GM23338 (cell line): ENCODE measurements at places on chromosomes 11 and 22. TPM values are rescaled to one million over a fixed set of nuclear protein-coding genes. Genes with fewer than 3 reads are reported as not detected.

GRCh38 chr11:98955551-98955950 lies 65.2 kb upstream of the CNTN5 start:
- DNase-seq, result no peak

GRCh38 chr11:17610085-17610894 lies 63.2 kb downstream of the OTOG start:
- no peak for DNase-seq

DNA sequence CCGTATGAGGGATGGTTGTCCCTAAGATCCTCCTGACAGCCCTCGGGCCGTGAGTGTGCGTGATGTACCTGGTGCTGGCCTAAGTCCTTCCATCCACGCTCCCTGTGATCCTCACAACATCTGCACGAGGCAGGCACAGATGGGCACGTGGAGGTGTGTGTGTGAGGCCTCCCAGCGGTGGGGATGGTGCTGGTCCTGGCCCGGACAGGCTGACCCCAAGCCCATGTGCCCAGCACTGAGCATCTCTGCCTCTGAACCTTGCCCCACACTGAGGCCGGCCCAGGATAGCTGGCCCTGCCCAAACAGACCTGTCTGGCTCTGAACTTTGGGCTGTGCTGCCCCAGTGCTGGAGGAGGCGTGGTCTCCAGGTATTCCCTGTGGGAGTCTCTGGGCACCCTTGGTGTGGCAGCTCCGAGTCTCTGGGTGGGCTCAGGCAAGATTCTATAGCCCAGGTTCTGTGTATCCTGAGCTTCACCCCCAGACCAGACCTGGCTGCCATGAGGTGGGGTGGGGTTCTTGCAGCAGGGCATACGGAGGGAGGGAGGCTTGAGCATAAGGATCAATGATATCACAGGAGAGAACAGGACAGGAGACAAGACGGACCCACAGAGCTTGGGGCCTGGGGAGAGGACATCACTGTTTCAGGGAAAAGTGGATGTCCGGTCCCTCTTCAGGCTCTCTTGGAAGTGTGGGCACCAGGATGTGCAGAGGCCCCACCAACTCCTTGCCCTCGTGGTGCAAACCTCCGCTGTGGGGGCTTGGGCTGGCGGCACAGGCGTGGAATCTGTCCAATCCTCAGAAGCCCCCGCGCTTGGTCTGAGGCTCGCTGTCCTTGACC lies 881.8 kb downstream of the BRD1 start:
- no peak for DNase-seq

GRCh38 chr22:37214731-37215030 lies 2.4 kb upstream of the SSTR3 start:
- no peak for DNase-seq

- no peak for DNase-seq
These were observed 86.5 kb upstream of the SHANK2 start for GRCh38 chr11:71338801-71339395.

DNA sequence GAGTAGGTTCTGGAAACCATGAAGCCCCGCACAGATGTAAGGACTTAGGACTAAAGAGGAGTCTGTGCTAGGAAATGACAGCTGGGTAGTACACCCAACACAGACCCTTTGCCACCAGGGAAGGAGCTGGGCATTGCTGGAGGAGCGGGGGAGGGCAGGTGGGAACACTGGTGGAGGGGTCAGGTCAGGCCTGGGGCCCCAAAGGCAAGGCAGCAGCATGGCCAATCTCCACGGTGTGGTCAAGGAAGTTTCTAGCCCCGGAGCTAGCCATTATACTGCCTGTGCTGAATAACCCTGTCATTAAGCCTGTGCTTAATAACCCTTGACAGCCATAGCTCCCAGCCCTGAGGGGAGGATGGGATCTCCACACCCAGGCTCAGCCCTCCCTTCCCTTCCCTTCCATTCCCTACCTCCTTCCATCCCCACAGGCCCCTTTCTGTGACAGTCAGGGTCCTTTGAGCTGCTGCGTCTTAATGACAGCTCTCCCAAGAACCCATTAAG lies 2.1 kb downstream of the TMPRSS4 start:
- no peak for DNase-seq

GRCh38 chr11:34176751-34177209 lies 71.4 kb downstream of the NAT10 start:
- DNase-seq, result no peak

- no peak for DNase-seq
These were observed 996.9 kb downstream of the NTM start for GRCh38 chr11:132367293-132367692.

- DNase-seq, result no peak
These were observed 54.9 kb downstream of the ZC3H12C start for GRCh38 chr11:110147962-110148709.

- DNase-seq, result no peak
These were observed 90.1 kb downstream of the ETS1 start for GRCh38 chr11:128497061-128497775.

GRCh38 chr11:32062540-32062939 lies 28.3 kb upstream of the RCN1 start:
- no peak for DNase-seq

DNA sequence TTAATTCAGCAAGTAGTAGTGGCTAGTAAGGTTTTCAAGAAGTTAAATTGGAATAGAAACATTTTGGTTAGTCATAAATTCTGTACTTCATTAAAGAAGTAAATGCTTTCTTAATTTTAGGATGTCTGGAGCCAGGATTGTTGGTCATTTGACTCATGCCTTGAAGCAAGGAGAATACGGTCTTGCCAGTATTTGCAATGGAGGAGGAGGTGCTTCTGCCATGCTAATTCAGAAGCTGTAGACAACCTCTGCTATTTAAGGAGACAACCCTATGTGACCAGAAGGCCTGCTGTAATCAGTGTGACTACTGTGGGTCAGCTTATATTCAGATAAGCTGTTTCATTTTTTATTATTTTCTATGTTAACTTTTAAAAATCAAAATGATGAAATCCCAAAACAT lies 25.8 kb downstream of the ACAT1 start:
- no peak for DNase-seq

GRCh38 chr22:43127166-43127908 lies 15.9 kb downstream of the MCAT start:
- DNase-seq, result no peak

GRCh38 chr11:124762624-124763155 lies 600 bp upstream of the ESAM start:
- DNase-seq, result no peak

DNA sequence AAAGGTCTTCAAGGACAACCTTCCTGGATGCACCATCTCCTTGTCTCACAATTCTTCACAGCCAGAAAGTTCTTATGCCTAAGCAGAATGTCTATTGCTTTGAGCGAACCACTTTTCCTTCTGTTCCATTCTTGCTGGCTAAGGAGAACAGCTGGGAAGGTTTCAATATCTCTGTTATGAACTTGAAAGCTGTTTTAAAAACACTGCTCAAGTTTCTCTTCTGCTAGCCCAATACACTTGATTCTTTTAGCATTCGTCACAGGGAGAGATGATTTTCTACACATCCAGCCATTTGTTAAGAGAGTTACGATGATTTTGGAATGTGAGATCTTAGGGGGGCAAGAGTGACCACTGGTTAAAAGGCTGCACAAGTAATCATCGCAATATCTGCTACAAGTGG lies 249.3 kb downstream of the KIRREL3 start:
- no peak for DNase-seq

DNA sequence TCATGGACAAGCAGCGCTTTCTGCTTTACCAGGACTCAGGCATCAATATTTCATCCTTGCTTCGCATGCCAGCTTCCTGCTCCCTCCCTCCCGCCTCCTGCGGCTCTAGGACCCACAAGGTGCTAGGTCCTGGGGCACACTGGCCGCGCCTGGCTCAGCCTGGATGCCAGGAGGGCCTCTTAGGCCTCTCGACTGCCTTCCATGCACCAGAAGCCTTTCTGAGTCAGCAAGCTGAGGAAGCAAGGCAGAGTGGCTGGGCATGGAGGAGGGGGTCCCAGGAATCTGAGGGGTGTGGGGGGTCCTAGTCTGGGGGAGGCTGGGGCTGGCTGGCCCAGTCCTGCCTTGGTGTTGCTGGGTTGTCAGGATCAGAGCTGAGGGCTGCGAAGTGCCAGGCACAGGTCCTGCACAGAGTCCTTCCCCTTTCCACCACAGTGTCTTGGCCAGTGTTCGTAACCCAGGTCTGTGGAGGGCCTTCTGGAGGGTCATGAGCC lies 61.0 kb upstream of the THY1 start:
- DNase-seq, result no peak

DNA sequence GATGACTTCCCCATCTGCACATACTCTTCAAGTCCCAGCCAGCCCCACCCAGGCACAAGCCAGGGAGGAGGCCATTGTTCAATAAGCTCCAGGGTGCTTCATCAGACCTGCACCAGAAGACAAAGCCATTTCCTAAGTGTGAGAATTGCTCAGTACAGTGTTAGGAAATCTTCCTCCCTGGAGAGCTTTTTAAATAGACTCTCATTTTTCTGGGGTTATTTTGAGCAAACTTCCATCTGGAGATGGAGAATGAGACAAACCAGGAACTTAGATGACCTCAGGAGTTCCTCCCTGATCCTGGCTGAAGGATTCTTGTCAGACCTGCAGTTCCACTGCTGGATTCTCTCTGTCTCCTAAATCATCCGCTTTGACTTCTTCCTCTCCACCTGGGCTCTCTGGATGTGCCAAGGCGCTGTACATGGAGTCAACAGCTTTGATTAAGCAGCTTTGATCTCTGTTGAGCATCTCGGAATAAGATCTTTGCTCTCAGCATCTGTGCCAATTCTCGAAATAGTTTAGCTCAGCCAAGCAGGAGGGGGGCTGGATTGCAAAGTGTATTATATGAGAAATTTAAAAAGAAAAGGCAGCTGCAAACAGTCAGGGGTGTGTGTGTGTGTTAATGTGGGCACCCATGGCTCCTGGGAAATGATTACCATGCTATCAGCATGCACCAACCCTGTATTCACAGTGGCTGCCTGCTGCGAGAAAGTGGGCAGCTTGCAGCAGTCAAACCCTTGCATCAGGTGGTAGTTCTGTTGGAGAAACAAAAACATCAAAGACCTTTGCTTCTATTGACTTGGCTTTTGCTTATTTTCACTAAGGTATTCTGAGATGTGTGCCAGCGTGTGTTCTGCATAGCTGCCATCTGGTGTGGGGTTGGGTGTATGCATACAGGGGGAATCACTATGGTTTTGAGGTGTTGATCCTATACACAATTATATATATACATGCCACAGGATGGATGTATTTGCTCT lies 70.2 kb upstream of the NAV2 start:
- DNase-seq, result no peak

DNA sequence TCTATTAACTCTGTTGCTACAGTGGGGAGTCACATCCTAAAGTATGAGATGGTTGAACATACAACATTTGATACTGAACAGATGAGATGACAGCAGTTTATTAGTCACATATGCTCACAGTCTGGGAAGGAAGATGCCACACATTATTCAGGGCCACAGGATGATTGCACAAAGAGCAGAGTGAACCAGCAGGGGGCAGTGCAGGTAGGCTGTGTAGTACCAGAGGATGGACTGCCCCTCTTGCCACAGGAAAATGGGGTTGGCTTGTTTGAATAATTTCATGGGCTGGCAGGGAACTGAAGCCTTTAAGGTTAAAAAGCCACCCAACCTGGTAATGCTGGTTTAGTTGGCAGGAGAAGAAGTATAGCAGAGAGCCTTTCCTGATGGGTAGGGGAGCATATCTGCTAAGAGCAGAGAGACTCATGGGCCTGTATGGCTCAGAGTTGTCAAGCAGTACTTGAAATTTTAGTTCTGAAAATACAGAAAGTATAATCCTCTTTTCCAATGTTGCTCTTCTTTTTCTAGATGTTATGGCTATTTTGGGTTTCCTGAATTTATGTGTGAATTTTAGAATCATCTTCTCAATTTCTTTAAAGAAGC lies 180.4 kb upstream of the B3GAT1 start:
- peak; percentile 88 for DNase-seq

CPSF7 gene
- polyA plus RNA-seq, result 27.4 and 30.6 TPM in 2 replicates

ZNF70 gene
- 0.19 and 0.45 TPM in 2 replicates for polyA plus RNA-seq

ACR gene
- polyA plus RNA-seq, result not detected in 2 replicates

PRG3 gene
- polyA plus RNA-seq, result not detected in 2 replicates

CST6 gene
- polyA plus RNA-seq, result 8.3 and 9.9 TPM in 2 replicates

CADM1 gene
- polyA plus RNA-seq, result 16.5 and 18.0 TPM in 2 replicates

CDC45 gene
- 30.3 and 30.4 TPM in 2 replicates for polyA plus RNA-seq

TMEM45B gene
- polyA plus RNA-seq, result 0.11 and 0.24 TPM in 2 replicates

KDM4E gene
- not detected in 2 replicates for polyA plus RNA-seq

LMNTD2 gene
- polyA plus RNA-seq, result 1.9 and 2.1 TPM in 2 replicates

MMP8 gene
- polyA plus RNA-seq, result not detected in 2 replicates
